Left hindlimb (tissue), 1 donor: ENCODE measurements at places on chromosomes 16 and 17.

- no peak for DNase-seq
These were observed 7.6 kb downstream of the STX8 start for GRCh38 chr17:9568004-9568403.

DNA sequence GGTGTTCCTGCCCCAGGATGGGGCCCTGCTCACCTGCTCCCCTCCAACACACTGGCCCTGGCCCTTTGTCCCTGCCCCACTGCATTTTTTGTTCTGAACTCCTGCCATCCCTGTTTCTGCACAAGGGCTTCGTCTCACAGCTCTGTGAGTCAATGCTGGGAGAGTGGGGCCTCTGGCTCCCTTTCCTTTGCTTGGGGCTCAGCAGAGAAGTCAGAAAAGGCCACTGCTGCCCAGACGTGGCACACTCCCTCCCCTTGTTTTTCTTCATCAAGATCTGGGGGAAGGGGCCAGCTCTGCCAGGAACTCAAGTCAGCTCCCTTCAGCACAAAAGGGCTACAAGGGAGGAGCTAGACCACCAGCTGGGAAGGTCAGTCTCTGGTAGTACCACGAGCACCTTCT lies 8.9 kb downstream of the PROCA1 start:
- no peak for DNase-seq

- no peak for DNase-seq
These were observed 41.5 kb upstream of the MED9 start for GRCh38 chr17:17435323-17435722.

DNA sequence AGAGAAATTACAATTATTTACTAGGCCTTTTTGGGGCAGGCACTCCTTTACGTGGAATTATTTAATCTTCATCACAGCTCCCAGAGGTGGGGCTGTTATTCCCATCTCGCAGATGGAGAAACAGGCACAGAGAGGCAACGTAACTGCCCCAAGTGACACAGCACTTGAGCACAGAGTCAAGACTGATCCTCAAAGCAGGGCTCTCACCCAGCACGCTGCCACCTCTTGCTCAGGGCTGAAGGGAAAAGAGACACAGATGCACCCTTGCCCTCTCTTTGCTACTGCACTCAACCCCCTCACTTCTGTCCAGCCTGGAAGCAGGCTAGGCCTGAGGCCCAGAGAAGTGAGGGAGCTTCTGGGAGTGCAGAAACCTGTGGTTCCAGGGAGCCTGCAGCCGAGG lies 4.4 kb downstream of the ADAM11 start:
- DNase-seq = no peak

- no peak for DNase-seq
These were observed 1.6 kb downstream of the CD7 start for GRCh38 chr17:82315703-82316358.

GRCh38 chr17:50818921-50819657 lies 16.3 kb upstream of the WFIKKN2 start:
- DNase-seq = no peak

DNA sequence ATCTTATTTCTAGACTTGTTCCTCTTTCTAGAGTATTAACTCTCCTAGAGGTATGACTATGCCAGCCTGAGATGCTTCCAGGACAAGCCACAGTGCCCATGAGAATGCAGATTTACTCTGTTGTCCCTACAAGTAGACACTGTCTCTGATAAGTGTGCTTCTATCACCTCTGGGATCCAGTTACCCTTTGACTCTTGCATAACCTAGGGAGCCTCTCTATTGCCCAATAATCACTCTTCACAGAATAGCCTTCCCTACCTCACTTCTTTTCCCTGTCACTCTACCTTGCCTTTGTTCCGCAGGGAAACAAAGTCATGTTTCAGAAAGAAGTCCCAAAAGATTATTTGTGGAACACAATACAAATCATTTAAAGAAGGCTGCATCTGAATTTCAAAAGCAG lies 1.6 kb upstream of the KRT34 start:
- DNase-seq = no peak

GRCh38 chr17:79242873-79243602 lies 168.4 kb downstream of the ENGASE start:
- no peak for DNase-seq

DNA sequence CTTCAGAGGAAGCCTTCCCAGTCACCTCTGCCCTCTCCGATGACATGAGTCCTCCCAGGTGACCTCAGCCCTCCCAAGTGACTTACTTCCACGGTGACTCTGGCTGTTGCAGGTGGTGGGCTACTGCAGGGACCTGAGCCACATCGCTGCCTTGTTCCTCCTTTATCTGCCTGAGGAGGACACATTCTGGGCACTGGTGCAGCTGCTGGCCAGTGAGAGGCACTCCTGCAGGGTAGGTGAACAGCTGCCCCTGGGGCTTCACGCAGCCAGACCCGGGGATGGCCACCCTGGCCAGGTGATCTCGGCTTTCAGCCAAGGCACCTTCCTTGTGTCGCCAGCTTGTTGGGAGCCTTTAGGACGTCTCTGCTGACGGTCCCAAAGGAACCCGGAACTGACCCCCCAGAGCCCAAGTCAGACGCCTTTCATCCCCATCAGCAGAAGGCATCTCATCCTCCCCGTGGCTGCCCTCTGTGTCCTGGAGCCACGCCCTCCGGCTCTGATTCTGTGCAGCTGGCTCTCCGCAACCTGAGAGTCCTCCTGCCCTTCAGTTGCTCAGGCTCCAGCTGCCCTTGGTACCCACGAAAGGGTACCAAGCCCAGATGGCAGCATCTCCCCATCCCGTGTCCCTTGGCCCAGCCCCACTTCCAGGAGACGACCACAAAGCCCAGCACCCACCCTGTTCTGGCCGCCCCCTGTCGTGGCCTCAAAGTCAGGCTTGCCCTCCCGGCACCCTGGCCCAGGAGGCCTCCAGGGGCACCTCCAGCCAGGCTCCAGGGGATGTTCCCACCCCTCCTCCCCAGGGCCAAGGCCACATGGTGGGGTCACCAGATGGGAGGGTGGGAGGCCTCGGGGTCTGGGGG lies 81.7 kb downstream of the GOSR1 start:
- DNase-seq = no peak

GRCh38 chr16:72173997-72174396 lies 2.0 kb upstream of the PMFBP1 start:
- no peak for DNase-seq

GRCh38 chr17:36598951-36599401 lies 2.4 kb upstream of the MRM1 start:
- no peak for DNase-seq

GRCh38 chr17:67194134-67194533 lies 50.9 kb downstream of the HELZ start:
- DNase-seq = no peak

- DNase-seq = no peak
These were observed 20.7 kb upstream of the PLCG2 start for GRCh38 chr16:81758376-81758775.

DNA sequence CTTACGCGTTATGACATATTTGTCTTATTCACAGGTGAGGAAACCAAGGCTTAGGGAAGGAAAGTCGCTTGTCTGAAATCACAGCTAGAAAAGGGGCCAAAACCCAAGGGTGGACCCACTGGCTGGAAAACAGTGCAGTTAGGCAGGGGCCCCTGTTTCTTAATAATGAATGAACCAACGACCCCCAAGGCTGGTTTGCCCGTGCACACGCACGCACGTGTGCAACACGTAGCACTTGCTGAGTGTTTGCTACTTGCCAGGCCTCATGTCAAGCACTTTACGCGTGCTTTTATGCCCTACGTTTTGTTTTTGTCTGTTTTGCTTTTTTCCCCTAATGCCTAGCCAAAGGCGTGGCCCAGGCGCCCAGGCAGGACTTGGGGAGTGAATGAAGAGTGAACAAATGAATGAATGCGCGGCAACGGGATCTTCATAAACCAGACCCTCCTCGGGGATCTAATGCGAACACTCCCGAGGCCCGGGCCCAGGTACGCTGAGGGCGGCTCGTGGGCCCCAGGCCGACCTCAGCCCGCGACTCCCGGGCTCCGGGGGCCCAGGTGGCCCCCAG lies 571 bp upstream of the USP10 start:
- DNase-seq = no peak

GRCh38 chr16:27698266-27698665 lies 148.3 kb downstream of the KATNIP start:
- no peak for DNase-seq

GRCh38 chr16:14232106-14232864 lies 161.2 kb downstream of the MRTFB start:
- no peak for DNase-seq

GRCh38 chr16:74888888-74889287 lies 96.0 kb downstream of the WDR59 start:
- no peak for DNase-seq

DNA sequence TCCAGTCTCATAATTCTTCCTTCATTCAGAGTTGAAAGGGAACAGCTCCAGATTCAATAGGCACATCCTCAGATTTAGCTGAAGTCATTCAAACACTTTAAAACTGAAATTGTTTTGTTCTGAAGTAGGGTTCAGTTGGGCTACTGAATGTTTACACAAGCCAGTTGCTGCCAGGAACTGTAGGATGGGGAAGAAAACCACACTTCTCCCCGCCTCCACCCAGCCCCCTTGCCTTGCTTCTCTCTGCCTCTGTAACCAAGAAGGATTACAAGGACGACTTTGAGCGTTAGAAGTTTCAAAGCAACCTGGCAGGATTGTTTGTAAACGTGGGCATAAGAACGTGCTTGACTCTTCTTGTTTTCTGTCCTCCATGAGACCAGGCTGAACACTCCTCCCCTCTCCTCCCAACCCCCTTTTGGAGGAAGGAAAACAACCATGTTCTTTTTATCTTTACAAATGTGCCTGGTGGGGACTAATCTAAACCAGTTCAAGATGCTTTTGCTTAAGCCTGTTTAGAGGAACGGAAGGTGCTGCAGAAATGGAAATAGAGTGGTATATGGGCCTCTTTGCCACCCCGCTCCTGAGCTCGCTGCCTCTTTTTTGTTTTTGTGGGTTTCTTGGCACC lies 287.9 kb downstream of the FTO start:
- DNase-seq = peak; percentile 45
